ENCODE measurements at places on chromosomes 5 and 9.
A peak's percentile ranks its signal among the peaks of the same experiment; 100 is the strongest.

- no peak for DNase-seq
Measured at GRCh38 chr5:5437227-5438172, 15.0 kb downstream of the ICE1 start.

DNA sequence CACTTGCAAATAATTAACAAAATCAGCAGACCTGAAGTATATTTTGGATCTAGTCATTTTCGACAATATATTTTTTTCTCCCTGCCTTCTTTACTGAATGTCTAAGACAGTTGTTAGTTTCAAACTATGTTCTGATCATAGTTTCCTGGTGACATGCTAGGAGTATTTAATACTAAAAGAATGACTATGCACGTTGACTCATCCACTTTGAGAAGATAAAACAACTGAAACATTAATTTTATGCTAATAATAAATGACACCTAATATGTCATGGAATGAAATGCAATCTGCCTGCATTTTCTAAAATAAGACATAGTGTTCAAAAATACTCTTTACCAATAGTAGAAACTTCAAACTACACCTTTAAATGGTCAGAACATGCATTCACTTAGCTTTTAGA lies 2123.7 kb upstream of the C9orf72 start:
- DNase-seq, result no peak

DNA sequence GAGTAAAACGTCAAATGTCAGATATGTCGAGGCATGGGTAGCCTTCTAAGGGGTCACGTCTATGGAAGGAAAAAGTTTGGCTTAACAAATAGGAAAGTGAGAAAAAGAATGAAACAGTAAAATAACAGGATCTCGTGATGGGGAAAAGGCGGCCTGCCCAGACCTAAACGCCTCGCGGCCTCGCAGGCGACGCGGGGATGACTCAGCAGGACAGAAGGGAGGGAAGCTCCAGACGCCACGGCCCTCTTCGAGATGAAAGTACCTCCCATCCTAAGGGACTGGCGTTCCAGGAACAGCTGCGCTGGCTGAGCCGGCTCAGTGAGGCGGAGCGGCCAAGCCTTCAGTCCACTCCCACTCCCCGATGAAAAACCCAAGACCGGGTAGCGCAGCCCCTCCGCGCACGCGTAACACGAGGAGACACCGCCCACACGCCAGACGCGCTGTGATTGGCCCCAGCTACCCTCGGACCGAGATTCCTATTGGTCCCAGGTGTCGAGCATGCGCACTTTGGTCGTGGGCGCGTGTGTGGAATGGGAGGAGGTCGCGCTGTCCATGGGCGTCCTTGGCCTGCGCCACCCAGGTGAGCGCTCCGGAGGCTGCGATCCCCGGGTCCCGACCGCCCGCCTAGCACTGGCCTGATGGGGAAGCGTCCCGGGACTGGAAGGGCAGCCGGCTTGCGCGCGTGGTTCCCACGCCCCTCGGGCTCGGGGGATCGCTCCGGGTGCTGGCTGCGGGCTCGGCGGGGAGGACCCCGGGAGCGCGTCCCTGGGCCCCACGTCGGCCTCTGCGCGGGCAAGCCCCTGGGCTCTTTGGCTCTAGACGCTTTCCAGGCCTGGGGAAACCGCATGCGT lies 588.5 kb downstream of the MTRR start:
- peak; percentile 96 for DNase-seq

- DNase-seq, result no peak
Measured at GRCh38 chr9:105073147-105073546, 145.2 kb upstream of the ABCA1 start.

- no peak for DNase-seq
Measured at GRCh38 chr5:168666356-168666755, 87.2 kb upstream of the PANK3 start.

GRCh38 chr5:1997640-1998347 lies 115.1 kb upstream of the IRX4 start:
- DNase-seq, result no peak

DNA sequence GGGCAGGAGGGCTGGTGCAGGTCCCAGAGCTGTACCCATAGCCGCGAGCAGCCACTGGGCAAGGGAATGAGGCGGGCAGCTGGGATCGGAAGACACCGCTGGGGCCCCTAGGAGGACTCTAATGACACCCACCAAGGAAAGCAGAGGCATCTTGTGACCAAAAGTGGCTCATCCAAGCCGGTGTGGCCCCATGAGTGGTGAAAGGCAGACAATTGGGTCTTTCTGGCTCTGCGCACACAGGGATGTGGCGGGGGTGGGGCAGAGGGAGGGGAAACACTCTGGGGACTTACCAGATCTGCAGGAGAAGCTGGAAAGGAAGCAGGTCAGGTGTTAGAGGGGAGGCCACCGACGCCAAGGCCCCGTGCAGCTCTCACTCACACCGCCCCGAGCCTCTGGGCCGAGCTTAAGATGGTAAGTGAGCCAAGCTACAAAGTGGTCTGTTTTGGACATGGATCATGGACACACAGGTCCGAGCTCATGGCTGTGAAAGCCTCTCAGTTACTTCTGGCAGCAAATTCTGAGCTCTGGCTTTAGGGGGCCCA lies 42.3 kb upstream of the SARDH start:
- DNase-seq, result no peak

DNA sequence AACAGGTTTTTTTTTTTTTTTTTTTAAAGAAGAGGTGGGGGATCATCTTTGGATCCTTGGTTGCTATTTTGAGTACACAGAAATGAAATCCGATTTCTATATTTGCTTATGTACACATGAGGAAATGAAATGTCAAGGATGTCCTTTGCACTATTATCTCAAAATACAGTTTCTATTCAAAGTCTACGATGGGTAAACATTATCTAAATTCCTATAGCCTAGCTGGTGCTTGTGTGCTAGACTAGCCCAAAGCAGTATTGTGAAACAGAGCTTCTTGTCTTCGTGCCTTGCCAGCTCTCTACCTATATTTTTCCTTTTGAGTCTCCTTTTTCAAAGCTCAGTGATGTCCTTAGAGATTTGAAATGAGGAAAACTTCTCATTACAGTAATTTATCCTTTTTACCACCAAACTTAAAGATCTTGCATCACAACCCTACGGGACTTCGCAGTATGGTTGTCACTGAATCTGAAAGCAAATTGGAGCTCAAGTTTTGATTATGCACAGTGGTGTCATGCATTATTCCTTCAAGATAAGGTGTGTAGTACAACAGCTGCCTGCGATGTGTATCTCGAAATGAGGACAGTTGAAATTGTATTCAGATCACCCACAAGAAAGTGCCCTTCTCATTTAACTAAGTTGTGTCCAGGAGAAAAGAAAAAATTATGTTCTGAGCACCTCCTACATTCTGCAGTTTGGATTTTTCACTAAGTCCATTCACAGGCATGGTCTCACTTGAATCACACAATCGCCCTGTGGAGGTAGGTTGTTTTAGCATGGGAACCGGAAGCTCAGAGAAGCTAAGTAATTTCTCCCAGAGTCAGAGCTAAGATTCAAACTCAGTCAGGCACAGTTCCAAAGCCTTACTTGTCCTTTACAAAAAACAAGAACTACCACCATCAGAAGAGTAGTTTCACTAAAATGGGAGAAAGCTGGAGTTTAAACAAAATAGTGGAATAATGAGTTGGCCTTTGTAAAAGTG lies 379.0 kb downstream of the GLIS3 start:
- DNase-seq, result no peak

DNA sequence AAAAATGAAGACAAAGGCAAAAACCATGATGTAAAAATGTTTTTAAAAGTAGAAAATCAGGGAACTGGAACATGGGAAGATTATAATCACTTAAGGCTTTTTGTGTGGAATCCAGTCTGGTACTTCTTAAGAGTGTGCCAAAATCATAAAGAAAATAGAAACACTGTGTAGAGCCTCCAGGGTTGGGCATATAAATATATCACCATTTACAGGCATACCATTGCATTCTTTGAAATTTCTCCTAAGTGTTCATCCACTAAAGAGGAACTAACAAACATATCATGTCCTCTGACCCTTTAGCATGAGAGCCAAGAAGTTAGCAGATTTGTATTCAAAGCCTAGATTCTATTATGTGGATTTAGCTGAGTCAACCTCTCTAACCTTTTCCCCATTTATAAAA lies 93.3 kb downstream of the SLF1 start:
- no peak for DNase-seq

DNA sequence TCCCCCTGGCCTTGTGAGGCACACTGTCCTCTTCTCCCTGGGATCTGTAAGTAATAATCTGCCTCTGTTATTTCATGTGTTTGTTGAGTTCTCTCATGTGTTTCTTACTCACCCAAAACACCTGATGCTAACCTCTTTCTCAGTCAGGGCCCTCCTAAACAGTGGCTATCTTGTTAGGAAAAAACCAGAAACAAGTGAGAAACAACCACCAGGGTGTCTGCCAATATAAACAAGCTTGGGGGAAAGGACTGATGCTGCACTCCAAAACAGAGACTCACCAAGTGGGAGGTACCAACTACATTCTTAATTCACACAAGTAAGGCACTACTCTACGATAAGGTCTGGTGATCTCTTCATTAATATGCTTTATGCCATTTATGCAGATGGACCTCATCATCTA lies 564.4 kb downstream of the SEMA5A start:
- DNase-seq, result no peak

DNA sequence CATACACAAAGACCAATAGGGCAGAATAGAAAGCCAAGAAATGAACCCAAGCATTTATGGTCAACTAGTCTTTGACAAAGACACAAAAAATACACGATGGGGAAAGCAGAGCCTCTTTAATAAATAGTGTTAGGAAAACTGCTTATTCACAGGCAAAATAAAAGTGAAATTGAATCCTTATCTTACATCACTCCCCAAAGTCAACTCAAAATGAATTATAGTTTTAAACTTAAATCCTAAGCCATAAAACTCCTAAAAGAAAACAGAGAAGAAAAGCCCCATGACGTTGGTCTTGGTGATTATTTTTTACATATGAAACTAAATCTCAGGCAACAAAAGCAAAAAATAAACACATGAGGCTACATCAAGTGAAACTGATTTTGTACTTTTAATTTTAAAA lies 46.8 kb downstream of the CHSY3 start:
- DNase-seq, result no peak

DNA sequence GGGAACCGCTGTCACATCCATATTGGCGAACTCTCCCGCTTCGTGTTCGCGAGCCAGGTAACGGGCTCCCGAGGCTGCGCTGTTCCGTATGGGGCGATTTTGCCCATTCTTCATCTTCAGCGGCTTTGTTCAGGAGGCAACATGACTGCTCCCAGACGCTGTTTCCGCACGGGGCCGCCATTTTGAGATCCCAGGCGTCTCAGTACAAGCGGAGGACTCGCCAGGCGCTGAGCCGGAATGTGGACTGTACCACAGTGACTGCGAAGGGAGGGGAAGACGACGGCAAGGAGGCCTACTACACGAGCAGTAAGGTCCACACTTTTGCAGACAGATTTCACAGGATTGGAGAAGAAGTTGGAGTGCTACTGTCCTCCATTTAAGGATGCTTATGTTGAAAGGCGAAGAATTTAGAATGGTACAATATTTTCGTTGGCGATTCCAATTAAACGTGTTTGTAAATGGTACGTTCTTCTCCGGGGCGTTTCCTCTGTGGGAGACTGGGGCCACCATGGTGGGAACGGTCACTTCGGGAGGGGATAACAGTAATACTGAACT lies 41.6 kb upstream of the ZNF300 start:
- DNase-seq, result peak; percentile 91

- no peak for DNase-seq
Measured at GRCh38 chr5:178786859-178787499, 56.5 kb upstream of the ZNF354A start.

DNA sequence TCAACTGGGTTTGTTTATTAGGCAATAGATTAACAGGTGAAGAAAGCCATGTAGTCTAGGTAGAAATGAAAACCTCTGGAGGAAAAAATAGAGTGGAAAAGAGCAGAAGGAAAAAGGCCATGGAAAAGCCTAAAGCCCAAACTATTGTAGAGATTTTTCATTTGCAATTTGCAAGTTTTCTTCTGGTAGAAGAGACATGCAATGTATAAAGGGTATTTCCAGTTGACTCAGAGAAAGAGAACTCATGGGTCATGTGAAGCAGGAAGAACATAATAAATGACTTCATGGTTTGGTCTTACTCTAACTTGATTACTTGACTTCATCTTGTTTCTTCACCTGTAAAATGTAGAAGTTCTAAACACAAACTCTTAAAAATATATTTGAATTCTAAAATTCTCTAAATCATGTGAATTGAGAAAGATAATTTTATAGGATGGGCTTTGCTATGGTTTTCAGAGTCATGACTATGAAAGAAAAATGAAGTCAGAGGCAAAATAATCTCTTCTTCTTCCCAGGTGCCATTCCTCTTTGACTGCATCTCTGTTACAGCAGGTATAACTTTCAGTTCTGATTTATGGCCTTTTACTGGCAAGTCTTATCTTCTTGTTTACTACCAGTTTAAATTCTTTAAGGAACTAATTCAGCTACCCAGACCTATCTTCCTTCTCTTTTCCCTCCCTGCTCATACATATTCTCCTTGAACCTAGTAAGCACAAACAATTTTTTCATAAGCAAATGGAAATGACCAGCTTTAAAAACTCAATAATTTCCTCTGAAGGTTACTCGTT lies 47.7 kb upstream of the TMC1 start:
- no peak for DNase-seq

DNA sequence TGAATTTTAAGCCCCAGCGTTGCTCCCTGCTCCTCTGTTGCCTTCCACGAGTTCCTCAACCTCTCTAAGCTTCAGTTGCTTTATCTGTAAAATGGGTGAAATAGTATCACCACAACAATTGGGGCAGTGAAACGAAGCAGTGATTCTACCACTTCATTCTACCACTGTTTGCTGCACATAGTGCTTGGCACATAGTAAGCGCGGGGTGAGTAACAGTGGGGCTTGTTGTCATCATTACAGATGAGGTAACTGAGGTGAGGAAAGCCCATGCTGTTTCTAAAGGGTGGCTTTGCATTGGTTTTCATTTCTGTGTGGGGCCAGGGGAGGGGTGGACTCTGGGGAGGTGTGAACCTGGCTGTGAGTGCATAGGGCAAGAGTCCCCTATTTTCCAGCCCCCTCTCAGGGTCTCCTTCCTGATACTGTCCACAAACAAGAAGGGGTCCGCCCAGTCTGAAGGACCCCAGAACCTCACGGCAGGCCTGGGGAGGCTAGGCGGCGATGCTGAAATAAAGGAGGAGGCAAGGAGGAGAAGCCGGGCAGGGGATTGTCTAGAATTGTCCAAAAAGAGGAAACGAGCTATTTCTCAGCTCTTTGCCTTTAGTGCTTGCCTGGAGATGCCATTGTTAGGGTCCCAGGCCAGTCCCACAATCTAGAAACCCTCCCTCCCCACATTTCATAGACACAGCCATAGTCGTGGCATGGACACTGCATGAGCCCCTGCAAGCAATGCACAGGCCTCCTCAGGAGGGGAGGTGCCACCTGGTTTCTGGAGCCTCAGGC lies 65.6 kb downstream of the IL6ST start:
- DNase-seq, result no peak

DNA sequence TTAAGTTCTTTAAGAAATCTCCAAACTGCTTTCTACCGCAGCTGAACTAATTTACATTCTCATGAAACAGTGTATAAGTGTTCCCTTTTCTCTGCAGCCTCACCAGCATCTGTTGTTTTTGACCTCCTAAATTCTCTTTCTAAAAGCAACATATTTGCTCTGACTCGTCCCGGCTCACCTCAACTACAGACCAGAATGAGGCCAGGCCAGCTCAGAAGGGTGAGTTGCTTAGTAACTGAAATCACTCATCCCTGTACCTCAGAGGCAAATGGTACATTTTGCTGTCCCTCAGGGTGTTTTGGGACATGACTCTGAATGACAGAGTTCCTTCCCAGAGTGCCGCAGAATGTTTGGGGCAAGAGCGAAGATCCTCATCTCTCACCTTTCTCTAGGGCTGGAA lies 127.5 kb downstream of the FRMD3 start:
- DNase-seq, result no peak
